ENCODE measurements at places on chromosomes 7 and 10. TPM values are rescaled to one million over a fixed set of nuclear protein-coding genes. Genes with fewer than 3 reads are reported as not detected.

The PTN gene
- total RNA-seq, result 70.6 TPM

GRCh38 chr7:12377406-12377805, 26.3 kb downstream of the VWDE start:
- H3K4me3 ChIP-seq, result no peak overlapping the region
- no peaks in the 10 kb centered on the region for H3K36me3 ChIP-seq
- no peaks in the 10 kb centered on the region for H3K4me1 ChIP-seq
- DNase-seq, result no peak

DNA sequence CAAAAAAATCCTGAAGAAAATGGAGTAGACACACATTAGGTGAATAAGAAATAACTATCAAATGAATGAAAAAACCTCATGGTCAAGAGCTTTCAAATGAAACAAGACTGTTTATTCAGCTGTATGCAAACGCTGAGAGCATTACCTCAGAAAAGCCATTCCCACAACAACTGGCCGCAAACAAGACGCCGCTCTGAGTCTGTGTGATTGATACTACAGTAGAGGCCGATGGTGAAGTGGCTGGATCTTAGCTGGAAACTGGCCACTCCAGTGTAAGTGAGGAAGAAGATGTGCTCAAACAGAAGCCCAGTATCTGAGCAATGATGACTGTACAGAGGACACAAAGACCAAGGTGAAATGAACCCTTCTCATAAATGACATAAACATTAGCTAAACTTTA, 252.4 kb upstream of the GHITM start:
- DNase-seq, result no peak
- no peak overlapping the region for H3K27ac ChIP-seq
- H3K27me3 ChIP-seq, result peaks cover 3% of the 10 kb centered on the region
- H3K36me3 ChIP-seq, result no peaks in the 10 kb centered on the region
- no peaks in the 10 kb centered on the region for H3K4me1 ChIP-seq

The HTR7 gene
- total RNA-seq, result 0.88 TPM
